ENCODE measurements at places on chromosomes 7 and 10.

- DNase-seq, result no peak
These were observed 1260.3 kb downstream of the XPNPEP1 start for GRCh38 chr10:108662975-108663374.

DNA sequence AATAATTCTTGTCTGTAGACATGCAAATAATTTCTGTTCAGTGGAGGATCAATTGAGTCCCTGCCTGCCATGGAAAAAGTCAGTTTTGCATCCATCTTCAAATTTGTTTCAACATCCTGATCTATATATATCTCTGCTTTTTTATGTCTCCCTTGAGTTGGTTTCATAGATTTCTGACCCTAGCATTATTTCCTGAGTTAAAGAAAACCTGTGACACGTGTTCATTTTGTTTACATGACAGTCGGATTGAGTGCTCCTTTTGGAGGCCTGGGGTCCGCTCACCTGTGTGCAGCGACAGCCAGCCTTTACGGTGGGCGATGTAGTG, 674 bp downstream of the MRPS24 start:
- no peak for DNase-seq

- no peak for DNase-seq
These were observed 134.4 kb downstream of the SNX10 start for GRCh38 chr7:26426096-26426495.

DNA sequence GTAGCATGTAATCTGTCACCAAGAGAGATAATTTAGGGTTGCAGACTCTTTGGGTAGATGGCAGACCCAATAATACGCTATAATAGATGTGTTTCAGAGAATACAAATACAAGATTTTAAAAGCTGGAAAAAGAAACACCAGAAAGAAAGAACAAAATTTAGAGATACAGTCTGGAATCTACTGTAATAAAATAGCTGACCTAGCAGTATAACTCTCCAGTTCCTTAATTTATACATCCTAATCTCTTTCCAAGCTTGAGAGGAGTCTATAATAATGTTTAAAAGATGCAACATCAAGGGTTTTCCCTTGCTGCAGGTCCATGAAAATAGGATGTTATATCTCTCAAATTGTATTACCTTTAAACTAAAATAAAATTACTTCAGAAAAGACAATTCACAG, 27.2 kb upstream of the GPR22 start:
- no peak for DNase-seq

- no peak for DNase-seq
These were observed 4.1 kb downstream of the EMX2 start for GRCh38 chr10:117546581-117547015.

- DNase-seq, result no peak
These were observed 41.6 kb downstream of the TCERG1L start for GRCh38 chr10:131269776-131270460.

GRCh38 chr10:62056698-62057097, 155.2 kb downstream of the ARID5B start:
- no peak for DNase-seq

- no peak for DNase-seq
These were observed 153.9 kb upstream of the PFKP start for GRCh38 chr10:2913474-2913873.

GRCh38 chr10:123993534-123994416, 99.6 kb downstream of the CHST15 start:
- no peak for DNase-seq

DNA sequence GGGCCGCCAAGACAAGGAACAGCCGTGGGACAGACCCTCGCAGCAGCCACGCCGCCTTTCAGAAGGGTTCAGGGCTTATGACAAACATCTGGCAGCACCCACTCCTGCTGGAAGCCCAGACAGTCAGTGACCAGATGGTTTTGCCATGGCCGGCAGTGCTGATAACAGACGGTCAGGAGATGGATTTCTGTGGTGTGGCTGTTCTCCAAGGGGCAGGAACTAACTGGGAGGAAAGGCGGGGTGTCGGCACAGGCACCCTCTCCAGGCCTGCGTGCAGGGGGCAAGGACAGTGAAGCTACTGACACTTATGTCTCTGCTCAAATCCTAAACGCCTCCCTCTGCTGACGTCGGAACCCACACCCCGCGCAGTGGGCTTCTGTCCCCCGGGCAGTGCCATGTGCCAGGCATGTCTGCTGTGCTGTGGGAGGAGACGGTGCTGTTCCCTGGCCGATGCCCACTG, 416.1 kb downstream of the DNAJB6 start:
- DNase-seq, result no peak

- DNase-seq, result no peak
These were observed 245.6 kb downstream of the SLC25A13 start for GRCh38 chr7:96076350-96076707.

DNA sequence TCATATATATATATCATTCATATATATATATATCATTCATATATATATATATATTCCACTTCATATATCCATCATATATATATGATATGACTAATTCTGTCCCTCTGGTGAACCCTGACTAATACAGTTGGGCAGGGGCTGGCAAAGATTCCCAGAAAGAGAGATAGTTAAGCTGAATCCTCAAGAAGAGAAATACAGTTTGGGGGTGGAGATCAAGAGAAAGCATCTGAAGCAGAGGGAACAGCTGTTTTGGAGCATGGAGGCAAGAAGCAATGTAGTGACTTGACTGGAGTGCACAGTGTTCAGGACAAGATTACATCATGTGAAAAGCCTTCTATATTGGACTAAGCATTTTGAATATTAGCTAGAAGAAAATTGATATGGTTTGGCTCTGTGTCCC, 540.7 kb downstream of the MAGI2 start:
- no peak for DNase-seq

GRCh38 chr7:55912748-55913158, 25.5 kb downstream of the ZNF713 start:
- DNase-seq, result no peak

DNA sequence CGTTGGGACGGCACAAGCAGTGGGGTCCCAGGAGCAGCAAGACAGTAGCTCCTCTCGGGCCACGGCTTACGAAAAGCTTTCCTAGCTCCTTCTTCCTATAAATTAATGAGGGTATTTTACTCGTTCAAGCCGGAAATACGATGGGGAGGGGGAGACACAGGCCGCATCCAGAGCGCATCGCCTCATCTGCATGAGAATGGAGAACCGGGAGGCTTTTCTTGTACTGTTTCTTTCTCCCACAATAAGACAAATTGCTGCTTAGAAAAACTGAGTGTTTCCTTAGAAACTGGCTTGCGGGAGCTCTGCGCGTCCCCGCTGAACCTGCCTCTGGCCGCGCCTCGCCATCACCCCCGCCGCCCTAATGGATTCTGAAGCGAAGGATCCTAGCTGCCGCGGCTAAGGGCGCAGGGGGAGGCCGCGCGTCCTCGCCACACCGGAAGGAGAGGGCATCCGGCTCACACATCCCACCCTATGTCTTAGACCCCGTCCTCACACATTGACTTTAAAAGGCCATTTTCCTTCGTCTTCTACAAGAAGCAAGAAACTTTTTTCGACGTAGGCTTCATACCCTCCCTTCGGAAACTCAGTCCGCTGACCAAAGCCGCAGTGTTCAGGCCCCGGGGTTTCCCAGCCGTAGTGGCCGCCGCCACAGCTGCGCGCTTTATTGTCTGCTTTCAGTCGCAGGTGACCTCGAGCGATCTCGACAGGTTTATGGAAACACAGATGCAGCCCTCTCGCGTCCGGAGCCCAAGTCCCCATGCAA, 8.8 kb downstream of the NXPH1 start:
- no peak for DNase-seq
